ENCODE measurements at places on chromosomes 7 and 10. TPM values are rescaled to one million over a fixed set of nuclear protein-coding genes. Genes with fewer than 3 reads are reported as not detected.

GRCh38 chr7:101978683-101979082, 161.3 kb downstream of the CUX1 start:
- no peak for DNase-seq

DNA sequence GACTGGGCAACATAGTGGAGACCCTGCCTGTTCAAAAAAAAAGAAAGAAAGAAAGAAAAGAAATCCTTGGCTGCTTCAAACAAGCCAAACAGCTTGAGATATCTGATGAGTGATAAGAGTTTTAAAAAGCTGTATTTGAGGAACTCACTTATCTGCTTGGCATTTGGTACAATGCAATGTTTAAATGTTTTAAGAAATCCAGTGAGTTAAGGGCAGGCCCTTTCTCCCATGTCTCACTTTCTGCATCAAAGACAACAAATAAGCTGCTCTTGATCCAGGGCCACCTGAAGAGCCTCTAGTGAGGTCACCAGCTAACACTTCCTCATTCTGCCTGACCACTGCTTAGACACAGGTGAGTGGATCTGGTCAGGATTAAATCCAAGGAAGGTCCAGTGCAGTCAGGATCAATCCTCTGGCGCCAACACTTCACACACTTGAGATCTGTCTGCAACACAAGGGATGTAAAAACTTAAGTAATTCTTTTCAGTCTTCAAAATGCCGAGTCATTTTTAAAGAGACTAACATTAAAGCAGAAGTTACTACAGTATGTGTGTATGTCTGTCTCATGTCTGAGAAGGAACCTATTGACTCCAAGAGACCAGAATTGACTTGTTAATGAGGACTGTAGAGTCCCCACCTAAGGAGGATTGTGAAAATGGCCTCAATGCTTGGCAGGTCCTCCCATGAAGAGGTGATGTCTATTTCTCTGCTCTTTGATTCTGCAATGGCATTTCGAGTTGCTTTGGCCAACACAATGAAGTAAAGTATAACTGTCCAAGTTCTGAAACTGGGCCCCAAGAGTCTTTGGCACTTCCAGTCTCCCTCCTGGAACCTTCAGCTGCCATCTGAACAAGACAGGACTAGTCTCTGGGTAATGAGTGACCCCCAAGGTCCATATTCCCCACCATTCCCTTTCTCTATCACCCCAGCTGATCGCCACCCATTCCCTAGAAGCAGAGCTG, 43.1 kb downstream of the CREB3L2 start:
- no peak for DNase-seq

GRCh38 chr7:30888747-30889146, 22.9 kb upstream of the AQP1 start:
- no peak for DNase-seq

DNA sequence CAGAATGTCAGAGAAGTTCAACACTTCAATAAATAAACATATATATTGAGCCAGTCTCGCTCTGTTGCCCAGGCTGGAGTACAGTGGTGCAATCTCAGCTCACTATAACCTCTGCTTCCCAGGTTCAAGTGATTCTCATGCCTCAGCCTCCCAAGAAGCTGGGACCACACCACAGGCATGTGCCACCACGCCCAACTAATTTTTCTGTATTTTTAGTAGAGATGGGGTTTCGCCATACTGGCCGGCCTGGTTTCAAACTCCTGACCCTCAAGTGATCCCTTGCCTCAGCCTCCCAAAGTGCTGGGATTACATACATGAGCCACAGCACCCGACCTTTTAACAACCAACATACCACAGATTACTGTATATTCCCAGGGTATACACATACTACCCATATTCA, 134.2 kb downstream of the JMJD1C start:
- no peak for DNase-seq

DNA sequence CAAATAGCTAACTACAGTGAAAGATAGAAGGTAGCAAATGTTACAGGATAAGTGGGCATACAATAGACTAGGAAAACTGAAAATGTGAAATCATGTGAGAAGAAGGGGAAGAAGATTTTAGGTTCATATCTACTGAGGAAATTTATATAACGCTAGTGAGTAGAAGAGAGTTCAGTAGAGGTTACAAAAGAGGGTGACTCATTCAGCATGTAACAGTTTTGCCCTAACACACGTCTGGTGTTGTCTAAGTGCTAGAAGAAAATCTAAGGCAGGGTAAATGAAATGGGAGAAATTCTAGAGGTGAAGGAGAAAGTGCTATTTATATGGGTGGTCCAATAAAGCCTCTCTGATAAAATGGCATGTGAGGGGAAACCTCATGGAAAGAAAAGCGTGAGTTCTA, 731.4 kb upstream of the POT1 start:
- DNase-seq, result no peak

The ANAPC16 gene
- 52.3 TPM for total RNA-seq

The YWHAG gene
- total RNA-seq, result 69.0 TPM

The ANKRD61 gene
- 0.50 TPM for total RNA-seq

The CLEC5A gene
- total RNA-seq, result not detected

The TMEM236 gene
- total RNA-seq, result 0.03 TPM

Measured in SK-MEL-5 (cell line).